CD4-positive, alpha-beta T cell treated with Interleukin-2 at 100 ng/mL for 4 hours (primary cell): ENCODE measurements at places on chromosomes 5 and 9.

- DNase-seq: no peak
These were observed 66.6 kb downstream of the SHOC1 start for GRCh38 chr9:111728143-111728542.

GRCh38 chr5:42787845-42788244 is 23.8 kb downstream of the SELENOP start:
- DNase-seq: no peak

DNA sequence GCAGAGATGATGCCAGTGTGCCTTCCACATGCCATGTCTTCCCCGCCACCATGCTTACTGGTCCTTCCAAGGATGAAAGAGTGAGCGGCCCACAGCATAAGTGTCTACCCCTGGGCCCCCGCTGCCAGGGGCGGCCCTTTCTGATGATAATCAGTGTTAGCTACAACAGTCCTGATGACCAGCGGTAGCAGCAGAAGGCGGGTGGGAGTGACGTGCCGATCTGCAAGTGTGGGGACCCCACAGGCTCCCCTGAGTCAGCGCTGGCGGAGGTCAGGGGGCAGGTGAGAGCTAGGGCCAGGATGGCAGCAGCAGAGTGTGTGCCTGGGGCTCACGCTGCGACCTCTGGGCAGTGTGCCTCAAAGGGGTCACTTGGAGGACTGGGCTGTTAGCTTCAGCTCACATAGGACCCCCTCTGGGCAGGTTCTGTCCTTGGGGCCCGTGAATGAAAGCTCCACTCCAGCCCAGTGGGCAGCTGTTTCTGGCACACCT is 80.4 kb downstream of the HMCN2 start:
- DNase-seq: no peak

DNA sequence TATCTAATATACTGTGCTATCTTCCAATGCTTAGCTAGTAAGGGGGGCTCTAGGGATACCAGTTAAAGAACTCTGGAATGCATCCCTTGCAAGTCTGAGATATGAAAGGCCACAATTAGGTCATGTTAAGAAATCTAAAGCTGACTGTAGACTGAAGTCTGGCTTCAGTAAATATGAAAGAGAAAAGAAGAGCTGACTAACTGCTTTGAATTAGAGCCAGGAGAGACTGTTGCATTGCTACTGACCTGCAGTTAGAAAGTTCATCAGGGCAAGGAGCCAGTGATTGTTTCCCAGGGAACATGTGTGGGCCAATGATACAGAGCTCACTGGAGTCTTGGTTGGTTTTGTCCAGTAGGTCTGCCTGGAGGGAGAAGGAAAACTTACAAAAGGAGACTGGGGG is 472.1 kb upstream of the TNC start:
- DNase-seq: no peak

- no peak for DNase-seq
These were observed 726.1 kb downstream of the BRINP1 start for GRCh38 chr9:118643118-118643517.

- no peak for DNase-seq
These were observed 113.6 kb downstream of the NR6A1 start for GRCh38 chr9:124657516-124657915.

DNA sequence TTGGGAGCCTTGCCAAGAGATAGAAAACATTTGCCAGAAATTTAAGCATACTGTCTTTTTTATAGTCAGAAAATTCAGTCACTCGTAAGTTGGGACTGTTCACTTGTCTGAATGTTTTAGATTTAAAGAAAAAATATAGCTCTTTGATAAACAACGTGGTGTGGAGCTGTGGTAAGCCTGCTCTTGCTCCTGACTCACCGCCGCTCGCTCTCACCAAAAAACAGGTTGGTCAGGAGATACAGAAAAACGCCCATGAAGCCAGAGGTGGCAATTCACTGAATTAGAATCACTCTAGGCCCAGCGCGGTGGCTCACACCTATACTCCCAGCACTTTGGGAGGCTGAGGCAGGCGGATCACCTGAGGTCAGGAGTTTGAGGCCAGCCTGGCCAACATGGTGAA is 6.2 kb downstream of the LNPEP start:
- peak; percentile 24 for DNase-seq

- DNase-seq: no peak
These were observed 60.7 kb downstream of the MAN2A1 start for GRCh38 chr5:109750463-109750862.

DNA sequence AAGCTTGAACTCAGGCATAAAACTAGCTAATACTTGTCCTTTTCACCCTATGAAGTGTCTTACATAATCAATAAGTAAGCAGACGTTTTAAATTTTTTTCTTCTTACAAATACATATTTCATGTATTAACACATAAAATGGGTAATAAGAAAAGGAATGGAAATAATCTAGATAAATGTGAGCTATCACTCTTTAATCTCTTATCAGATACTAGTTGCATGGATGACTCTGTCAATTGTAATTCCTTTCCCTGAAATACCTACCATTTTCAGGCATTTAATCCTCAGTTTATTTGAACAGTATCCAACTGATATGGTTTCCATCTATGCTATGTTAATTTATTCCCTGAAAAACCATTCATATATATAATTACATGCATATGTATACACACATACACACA is 166.0 kb upstream of the RGS7BP start:
- no peak for DNase-seq

GRCh38 chr5:146112476-146112875 is 7.1 kb upstream of the PLAC8L1 start:
- DNase-seq: no peak

GRCh38 chr5:153777681-153778581 is 260.8 kb downstream of the FAM114A2 start:
- DNase-seq: no peak
